ENCODE measurements at places on chromosomes 4 and X. TPM values are rescaled to one million over a fixed set of nuclear protein-coding genes. Genes with fewer than 3 reads are reported as not detected.
A peak's percentile ranks its signal among the peaks of the same experiment; 100 is the strongest.

GRCh38 chr4:80566203-80566872 is 230.8 kb downstream of the CFAP299 start:
- peak overlapping the region; percentile 39 for H3K4me3 ChIP-seq
- DNase-seq = no peak

DNA sequence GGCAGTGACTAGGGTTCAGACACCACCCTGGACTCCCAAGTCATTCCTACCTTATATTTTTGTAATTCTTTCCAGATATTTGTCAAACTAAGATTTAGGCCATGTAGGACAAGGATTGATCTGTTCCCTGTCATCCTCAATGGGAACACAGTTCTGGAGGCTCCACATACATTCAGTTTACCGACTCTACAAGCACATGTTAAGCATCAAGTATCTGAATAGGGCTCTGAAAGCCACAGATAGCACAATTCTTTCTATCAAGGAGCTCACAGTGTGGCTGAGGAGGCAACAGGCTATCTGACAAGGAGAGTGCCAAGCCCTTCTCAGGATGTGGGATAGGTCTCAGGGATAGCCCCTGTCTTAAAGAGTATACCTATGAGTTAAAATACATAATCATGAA is 37.0 kb upstream of the CXCL8 start:
- H3K36me3 ChIP-seq = no peaks in the 10 kb centered on the region
- no peak overlapping the region for H3K27ac ChIP-seq
- H3K4me3 ChIP-seq = no peak overlapping the region
- no peaks in the 10 kb centered on the region for H3K27me3 ChIP-seq
- DNase-seq = no peak
- peaks cover 19% of the 10 kb centered on the region for H3K4me1 ChIP-seq

DNA sequence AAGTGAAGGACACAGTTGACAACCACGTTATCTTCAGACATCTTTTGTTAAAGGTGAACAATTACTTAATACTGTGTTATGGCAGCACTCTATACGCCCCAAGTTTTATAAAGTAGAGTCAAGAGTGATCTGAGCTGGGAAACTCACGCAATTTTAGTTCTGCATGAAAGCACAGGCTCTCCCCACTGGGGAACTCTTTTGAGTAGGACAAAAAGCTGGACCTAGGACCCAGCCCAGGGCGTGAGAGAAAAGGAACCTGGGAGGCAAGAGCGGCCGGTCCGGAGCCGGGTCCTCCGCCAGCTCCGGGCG is 152.6 kb upstream of the SLC4A4 start:
- peaks cover 2% of the 10 kb centered on the region for H3K4me1 ChIP-seq
- no peaks in the 10 kb centered on the region for H3K36me3 ChIP-seq
- peak overlapping the region; percentile 93 for H3K4me3 ChIP-seq
- H3K27me3 ChIP-seq = no peaks in the 10 kb centered on the region

GRCh38 chrX:22366166-22366702 is 93.5 kb downstream of the CBLL2 start:
- peaks cover 2% of the 10 kb centered on the region for H3K4me1 ChIP-seq
- H3K27me3 ChIP-seq = no peaks in the 10 kb centered on the region
- H3K27ac ChIP-seq = no peak overlapping the region
- peak; percentile 27 for DNase-seq

DNA sequence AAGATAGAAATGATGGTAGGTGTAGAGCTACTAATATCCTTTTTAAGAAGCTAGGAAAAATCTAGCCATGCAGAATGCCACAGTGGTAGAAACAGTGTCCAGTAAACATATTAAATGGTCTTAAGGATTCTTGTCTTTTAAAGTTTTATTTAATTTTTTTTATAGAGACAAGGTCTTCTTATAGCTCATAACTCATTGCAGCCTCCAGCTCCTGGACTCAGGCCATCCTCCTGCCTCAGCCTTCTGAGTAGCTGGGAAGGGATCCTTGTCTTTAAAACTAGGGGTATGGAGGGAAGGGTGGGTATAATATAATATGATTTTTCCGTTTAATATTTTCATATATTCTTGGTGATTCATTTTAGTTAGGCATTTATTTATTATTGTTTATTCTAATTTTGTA is 3.8 kb downstream of the TMEM165 start:
- no peaks in the 10 kb centered on the region for H3K27me3 ChIP-seq
- no peak for DNase-seq
- no peak overlapping the region for H3K4me3 ChIP-seq

- H3K36me3 ChIP-seq = no peaks in the 10 kb centered on the region
- H3K4me3 ChIP-seq = no peak overlapping the region
- DNase-seq = no peak
- no peak overlapping the region for H3K27ac ChIP-seq
- peaks cover 6% of the 10 kb centered on the region for H3K4me1 ChIP-seq
Observed at GRCh38 chr4:26215725-26216124, 105.1 kb upstream of the RBPJ start.

- no peak overlapping the region for H3K4me3 ChIP-seq
- no peak overlapping the region for H3K27ac ChIP-seq
- no peaks in the 10 kb centered on the region for H3K4me1 ChIP-seq
- no peak for DNase-seq
Observed at GRCh38 chr4:101086801-101087586, 260.3 kb downstream of the PPP3CA start.

- DNase-seq = no peak
- no peak overlapping the region for H3K4me3 ChIP-seq
- no peaks in the 10 kb centered on the region for H3K4me1 ChIP-seq
- no peaks in the 10 kb centered on the region for H3K36me3 ChIP-seq
Observed at GRCh38 chrX:120321520-120322281, 10.4 kb upstream of the TMEM255A start.

DNA sequence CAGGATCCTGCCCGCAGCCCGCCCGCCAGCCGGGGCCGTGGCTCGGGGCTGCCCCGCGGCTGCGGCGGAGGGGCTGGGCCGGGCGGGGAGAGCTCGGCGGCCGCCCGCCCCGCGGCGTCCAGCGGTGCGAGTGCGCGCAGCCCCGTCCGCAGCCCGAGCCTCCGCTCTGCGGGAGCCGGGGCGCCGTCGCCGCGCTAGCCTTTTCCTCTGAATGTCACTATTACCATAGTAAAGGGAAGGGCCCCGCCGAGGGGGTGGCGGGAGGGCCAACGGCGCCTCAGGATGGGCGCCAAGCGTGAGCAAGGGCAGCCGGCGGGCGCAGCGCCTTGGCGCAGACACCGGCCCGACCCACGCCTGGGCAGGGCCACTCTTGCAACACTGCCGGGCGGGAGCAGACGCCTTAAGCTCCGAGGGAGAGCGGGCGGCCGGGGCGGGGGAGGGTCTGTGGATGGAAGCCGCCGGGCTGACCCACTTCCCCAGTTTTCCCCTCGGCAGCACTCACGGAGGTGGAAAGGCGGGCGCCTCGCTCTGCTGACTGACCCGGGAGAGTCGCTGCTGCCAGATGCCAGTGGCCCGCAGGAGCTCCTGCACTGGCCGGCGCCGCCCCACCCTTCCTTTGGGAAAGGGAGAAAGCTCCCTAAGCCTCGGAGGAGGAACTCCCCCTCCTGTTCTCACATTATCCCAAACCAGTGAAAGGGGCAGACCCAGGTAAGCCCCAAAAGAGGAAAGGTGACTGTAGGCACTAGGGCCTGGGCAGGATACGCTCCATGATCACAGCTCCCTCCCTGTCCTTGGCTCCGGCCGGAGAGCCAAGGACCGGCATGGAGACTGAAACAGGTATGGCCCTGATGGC is 329.4 kb downstream of the HNRNPD start:
- no peaks in the 10 kb centered on the region for H3K4me1 ChIP-seq
- peak; percentile 0 for DNase-seq
- peak overlapping the region; percentile 28 for H3K4me3 ChIP-seq
- no peaks in the 10 kb centered on the region for H3K36me3 ChIP-seq
- no peak overlapping the region for H3K27ac ChIP-seq
- H3K27me3 ChIP-seq = peaks cover 25% of the 10 kb centered on the region

DNA sequence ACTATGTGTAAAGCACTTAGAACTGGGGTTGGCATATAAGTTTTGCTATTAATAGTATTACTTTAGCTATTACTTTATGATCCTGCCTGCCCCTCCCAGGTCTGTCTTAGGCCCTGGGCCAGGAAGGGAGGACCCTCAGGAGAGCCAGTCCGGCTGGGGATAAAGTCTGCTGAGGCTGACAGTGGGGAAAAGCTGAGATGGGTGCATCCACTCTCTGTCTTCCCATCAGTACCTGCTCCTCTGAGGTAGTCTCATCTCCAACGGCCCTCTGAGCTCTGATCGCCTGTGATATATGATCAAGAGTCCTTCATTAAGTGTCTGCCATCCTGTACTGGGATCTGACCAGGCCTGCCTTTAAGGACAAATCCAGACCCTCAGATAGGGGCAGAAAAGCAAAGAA is 156.5 kb upstream of the PJA1 start:
- DNase-seq = no peak
- no peak overlapping the region for H3K4me3 ChIP-seq
- H3K27me3 ChIP-seq = peaks cover 33% of the 10 kb centered on the region
- H3K27ac ChIP-seq = no peak overlapping the region
- no peaks in the 10 kb centered on the region for H3K36me3 ChIP-seq
- H3K4me1 ChIP-seq = no peaks in the 10 kb centered on the region

DNA sequence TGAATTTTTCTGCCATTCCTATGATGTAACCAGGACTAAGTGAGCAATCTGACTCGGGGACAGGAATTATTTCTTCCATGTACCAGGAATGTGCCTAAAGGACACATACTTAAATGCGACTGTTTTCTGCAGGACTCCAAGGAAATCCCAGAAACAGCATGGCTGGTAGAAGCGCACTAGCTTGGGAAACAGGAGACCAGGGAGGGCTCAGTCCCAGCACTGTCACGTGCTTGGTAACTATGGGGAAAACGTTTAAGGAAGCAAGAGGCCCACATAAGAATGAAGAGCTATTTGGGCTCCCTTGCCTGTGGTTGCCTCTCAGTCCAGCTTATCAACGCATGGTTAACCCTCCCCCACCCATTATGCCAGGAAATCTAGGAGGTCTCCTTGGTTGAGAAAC is 19.6 kb downstream of the MPP1 start:
- H3K27me3 ChIP-seq = no peaks in the 10 kb centered on the region
- no peak for DNase-seq
- H3K36me3 ChIP-seq = 0 out of 2 replicates have a peak, but pooled peaks cover 5% of the 10 kb centered on the region
- no peak overlapping the region for H3K27ac ChIP-seq

GRCh38 chr4:76257824-76258223 is 6.3 kb downstream of the FAM47E start:
- no peaks in the 10 kb centered on the region for H3K4me1 ChIP-seq
- DNase-seq = no peak
- H3K36me3 ChIP-seq = no peaks in the 10 kb centered on the region
- H3K27me3 ChIP-seq = peaks cover 40% of the 10 kb centered on the region
- no peak overlapping the region for H3K4me3 ChIP-seq
- no peak overlapping the region for H3K27ac ChIP-seq

DNA sequence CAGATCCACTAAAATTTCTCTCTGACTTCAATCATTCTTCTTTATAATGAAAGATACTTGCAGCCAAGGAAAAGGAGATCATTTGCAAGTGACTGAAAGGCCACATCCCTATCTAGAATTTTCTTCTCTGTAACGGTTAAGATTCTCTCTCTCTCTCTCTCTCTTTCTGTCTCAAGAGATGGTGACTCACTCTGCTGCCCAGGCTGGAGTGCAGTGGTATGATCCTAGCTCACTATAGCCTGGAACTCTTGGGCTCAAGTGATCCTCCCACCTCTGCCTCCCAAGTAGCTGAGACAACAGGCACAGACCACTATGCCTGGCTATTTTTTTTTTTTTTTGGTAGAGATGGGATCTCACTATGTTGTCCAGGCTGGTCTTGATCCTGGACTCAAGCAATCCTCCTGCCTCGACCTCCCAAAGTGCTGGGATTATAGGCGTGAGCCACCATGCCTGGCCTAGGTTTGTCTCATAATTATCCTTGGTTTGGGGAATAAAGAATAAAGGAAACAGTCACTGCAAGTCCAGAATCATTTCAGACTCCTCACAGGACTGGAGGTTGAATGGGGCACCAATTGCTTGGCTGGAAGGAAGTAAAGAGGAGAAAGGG is 33.3 kb upstream of the GALNT7 start:
- H3K4me1 ChIP-seq = no peaks in the 10 kb centered on the region
- DNase-seq = peak; percentile 47
- no peak overlapping the region for H3K4me3 ChIP-seq
- H3K27ac ChIP-seq = no peak overlapping the region

DNA sequence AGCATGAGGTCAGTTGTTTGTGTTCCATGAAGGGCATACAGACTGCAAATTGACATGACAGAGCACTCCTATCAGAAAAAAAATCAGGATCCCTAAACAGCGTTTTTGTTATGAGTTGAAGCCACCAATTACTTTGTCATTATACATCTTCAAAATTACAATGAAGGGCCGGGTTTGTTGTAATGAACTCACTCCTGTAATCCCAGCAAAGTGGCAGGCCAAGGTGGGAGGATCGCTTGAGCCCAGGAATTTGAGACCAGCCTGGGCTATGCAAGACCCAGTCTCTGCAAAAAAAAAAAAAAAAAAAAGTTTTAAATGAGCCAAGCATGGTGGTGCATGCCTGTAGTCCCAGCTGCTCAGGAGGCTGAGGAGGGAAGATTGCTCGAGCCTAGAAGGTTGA is 3.5 kb upstream of the DCTD start:
- no peaks in the 10 kb centered on the region for H3K36me3 ChIP-seq
- H3K27ac ChIP-seq = no peak overlapping the region
- no peaks in the 10 kb centered on the region for H3K27me3 ChIP-seq
- no peak overlapping the region for H3K4me3 ChIP-seq

- no peak for DNase-seq
- H3K36me3 ChIP-seq = no peaks in the 10 kb centered on the region
- H3K27me3 ChIP-seq = no peaks in the 10 kb centered on the region
Observed at GRCh38 chrX:152637649-152638442, at the start of gene GABRQ. Gene GABRQ, plus strand, starts transcription at chrX:152637895. Its CDS starts 308 bp downstream, at chrX:152638203.

DNA sequence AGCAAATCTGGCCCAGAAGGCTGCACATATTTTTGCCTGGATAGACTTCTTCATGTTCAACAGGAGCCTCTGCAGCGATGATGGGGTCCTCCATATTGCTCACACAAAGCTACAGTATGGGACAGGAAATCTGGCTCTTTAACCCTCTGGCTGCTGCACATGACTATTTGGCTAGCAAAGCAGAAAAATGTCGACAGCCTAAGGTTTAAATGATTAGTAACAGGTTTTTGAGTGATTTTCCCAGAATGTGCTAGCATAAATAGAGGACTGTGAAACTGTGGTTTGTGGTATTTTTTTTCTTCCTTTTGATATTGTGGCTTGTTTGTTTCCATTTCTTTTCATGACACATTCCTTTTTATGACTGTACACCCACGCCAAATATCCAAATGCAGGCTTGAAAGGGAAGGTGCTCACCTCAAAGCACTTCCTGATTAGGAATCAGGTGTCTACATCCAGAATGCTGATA is 120.2 kb upstream of the GK2 start:
- no peak overlapping the region for H3K4me3 ChIP-seq
- no peaks in the 10 kb centered on the region for H3K27me3 ChIP-seq
- no peak for DNase-seq
- no peaks in the 10 kb centered on the region for H3K4me1 ChIP-seq
- no peaks in the 10 kb centered on the region for H3K36me3 ChIP-seq

DNA sequence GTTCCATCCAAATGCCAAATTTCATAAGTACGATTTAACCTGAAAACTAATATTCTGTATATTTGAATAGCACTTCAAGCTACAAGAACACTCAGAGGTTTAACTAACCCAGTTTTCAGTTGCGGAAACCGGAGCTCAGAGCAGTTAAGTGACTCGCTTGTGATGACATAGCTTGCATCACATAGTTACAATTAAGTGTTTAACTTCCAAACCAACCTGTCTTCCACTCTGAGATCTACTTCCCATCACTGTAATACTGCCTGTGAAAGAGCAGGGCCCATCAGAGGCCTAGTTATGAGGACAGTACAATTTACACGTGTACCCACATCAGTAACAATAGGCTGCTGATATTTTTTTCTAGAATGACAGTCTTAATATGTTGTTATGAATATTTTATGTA is 120.3 kb downstream of the MAD2L1 start:
- H3K4me3 ChIP-seq = no peak overlapping the region
- H3K27me3 ChIP-seq = no peaks in the 10 kb centered on the region
- H3K4me1 ChIP-seq = no peaks in the 10 kb centered on the region
- H3K27ac ChIP-seq = no peak overlapping the region

The PASD1 gene
- polyA plus RNA-seq = not detected

The PPP1R2C gene
- not detected for polyA plus RNA-seq

The PAGE4 gene
- polyA plus RNA-seq = not detected

The CT45A1 gene
- not detected for polyA plus RNA-seq

The TSPAN7 gene
- polyA plus RNA-seq = not detected
